ENCODE measurements at places on chromosomes 13 and 19. TPM values are rescaled to one million over a fixed set of nuclear protein-coding genes. Genes with fewer than 3 reads are reported as not detected.

The F7 gene
- total RNA-seq, result not detected

The CEACAM3 gene
- not detected for total RNA-seq

The SAMD4B gene
- total RNA-seq, result 51.3 TPM

DNA sequence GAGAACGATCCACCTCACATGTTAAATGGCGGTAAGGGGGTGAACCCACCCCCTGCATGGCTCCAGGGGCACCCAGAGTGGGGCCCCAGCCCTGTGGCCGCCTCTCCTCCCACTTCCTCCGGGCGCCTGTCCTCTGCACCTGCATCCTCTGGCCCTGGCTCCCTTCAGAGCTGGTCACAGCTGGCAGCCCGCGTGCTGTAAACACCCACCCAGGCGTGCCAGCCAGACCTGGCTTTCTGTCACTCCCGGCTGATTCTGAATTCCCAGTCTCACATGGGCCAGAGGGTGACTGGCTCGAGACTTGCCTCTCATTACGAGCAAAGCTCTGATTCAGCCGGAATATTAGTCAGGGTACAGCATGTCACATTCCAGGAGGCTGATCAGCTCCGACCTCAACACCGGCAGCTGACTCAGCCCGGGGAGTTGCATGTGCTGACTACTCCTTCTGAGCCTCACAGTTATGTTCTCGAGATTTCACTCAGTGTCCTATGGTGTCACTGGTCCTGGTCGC is 75.1 kb downstream of the GNG7 start:
- DNase-seq, result no peak

GRCh38 chr13:75390229-75390628 is 91.7 kb downstream of the TBC1D4 start:
- no peak for DNase-seq

DNA sequence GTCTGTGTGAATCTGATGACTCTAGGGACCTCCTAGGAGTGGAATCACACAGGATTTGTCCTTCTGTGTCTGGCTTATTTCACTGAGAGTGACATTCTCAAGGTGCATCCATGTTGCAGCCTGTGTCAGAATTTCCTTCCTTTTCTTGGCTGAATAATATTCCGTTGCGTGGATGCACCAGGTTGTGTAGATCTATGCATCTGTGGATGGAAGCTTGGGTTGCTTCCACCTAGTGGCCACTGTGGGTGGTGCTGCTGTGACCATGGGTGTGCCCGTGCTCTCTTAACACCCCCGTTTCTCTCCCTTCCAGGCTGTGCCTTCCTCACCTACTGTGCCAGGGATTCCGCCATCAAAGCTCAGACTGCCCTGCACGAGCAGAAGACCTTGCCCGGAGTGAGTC is 26.2 kb downstream of the CELF5 start:
- DNase-seq, result peak; percentile 48

GRCh38 chr13:33103457-33103856 is 87.2 kb downstream of the KL start:
- DNase-seq, result no peak

DNA sequence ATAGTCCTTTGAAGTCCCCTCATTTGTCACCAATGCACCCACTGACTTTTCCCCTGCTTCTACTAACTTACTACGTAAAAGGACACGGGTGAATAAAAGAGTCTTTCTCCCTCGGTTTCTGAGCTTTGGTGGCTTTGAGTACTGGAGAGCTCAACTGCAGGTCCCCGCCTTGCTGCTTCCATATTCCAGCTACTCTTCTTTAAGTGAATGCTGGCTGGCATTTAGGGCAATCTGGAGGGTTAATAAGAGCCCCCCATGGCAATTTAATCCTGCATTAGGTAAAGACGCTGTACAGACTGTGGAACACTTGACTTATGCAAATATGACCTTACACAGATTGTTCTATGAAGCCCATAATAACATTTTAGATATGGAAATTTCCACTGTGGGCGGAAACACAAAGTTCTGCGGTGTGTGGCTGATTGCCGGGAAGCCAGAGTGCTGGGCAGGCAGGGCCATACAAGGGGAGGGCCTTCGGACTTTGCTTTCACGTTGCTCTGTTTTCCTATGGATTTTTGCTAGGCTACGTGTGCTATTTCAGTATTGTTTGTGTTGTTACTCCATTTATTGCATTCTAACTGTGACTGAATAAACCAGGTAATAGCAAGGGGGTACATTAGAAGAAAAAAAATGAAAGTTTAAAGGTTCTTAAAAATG is 97.5 kb downstream of the SLC10A2 start:
- no peak for DNase-seq
